ENCODE measurements at places on chromosomes 4 and X.

DNA sequence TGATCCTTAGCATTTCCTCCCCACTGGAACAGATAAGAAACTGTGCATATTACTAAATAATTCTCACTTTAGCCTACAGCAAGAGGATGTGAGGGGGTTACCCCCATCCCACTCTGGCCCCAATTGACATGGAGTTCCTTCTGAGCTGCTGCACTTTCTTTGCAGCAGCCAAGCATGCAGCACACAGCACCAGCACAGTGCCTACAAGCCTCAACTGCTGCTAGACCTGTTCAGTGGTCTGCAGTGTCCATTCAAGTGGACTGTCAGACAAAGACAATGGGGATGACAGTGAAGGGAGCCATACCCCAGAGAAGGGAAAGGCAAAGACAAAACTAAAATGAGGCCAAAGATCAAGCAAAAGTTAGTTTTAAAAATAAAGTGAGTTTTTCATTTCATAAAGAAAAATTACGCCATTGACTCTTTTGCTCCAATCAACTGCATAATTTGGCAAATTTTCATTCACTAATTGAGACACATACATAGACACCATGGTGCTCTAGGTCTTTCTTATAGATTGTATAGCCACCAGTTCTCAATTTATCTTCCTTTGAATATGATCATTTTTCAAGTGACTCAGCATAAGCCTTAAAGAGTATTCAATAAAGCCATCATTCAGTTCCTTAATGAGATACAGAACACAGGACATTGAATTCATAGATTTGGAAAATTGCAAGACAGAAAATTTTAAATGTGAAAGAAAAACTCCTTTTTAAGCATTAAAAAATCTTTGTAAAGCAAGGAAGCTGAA is 410.6 kb downstream of the HNRNPD start:
- DNase-seq = no peak

- DNase-seq = no peak
Measured at GRCh38 chrX:50114113-50114512, 86.7 kb downstream of the AKAP4 start.

GRCh38 chr4:90025248-90025647 is 101.9 kb upstream of the CCSER1 start:
- DNase-seq = no peak

DNA sequence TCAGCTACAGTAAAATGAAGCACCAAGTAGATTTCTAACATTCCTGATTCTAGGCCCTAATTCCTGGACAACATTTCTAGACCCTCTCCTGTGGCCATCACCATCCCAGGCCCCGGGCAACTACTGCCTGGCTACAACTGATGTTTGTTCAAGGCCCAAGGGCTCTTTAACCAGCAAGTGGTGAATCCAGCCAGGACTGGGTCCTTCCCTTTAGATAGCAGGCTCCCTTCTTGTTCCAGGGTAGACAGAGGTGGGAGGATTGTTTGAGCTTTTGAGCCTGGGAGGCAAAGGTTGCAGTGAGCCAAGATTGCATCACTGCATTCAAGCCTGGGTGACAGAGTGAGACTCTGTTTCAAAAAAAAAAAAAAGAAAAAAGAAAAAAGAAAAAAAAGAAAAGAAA is 12.7 kb upstream of the AADAT start:
- DNase-seq = no peak

- DNase-seq = no peak
Measured at GRCh38 chr4:66929748-66930147, 615.6 kb downstream of the CENPC start.

DNA sequence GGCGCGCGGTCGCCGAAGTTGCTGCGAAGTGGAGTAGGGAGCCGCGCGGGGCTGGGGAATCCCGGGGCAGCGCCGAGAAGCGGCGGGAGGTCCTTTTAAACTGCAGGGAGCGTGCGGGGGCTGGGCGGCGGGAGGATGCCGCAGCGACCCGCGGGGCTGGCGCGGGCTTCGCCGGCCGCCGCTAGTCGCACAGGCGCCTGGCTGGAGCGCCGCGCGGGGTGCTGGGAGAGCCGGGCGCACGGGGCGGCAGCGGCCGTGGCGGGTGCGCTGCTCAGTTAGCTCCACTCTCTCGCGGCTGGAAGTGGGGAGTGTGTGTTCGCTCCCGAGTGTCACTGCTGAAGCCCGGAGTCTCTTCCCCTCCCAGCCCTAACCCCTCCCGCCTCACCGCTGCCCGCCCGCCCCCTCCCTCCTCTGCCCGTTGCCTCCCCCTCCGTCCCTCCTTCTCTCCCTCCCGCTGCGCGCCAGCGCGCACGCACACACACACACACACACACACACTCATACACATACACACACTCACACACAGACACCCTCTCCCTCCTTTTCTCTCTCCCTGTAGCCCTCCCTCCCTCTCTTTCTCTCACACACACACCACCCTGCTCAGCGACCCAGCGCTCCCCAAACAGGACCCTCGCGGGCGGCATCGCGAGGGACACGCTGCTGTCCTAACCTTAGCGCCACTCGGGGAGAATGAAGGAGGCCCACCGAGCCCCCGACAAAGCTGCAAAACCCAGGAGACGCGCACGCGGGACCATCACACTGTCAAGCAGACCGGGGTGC is at the start of gene NDNF:
TSS of gene NDNF (minus strand) at position 312 of the 780 bp plus-strand sequence. CDS start 26,698 bp downstream, outside the sequence.
- no peak for DNase-seq

DNA sequence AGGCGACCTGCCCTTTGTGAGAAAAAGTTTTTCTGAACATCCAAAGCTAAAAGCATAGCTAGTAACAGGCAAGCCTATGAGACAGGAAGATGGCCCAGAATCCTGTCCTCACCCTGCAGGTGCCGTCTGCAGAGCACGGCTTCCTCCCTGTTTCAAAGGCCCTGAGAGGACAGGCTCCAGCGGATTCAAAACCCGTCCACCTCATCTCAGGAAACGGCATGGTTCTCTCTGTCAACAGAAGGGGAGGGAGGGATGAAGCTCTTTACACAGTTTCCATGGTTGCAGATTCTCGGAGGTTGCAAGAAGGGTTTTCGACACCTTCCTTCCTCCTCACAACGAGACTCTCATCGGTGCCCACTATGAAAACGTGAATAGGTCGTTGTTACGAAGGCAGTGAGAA is 8.3 kb downstream of the PPP2R3B start:
- DNase-seq = no peak

Data from CD4-positive, alpha-beta T cell treated with Interleukin-15 for 1 hour (primary cell).